ENCODE measurements at places on chromosomes 16 and 17. TPM values are rescaled to one million over a fixed set of nuclear protein-coding genes. Genes with fewer than 3 reads are reported as not detected.

PRSS8 gene
- total RNA-seq, result not detected

ABAT gene
- 1.2 TPM for total RNA-seq

CCDC102A gene
- 2.4 TPM for total RNA-seq

TEKT5 gene
- total RNA-seq, result not detected

IGSF6 gene
- total RNA-seq, result 1.4 TPM

DCXR gene
- 119 TPM for total RNA-seq

DHRS7C gene
- total RNA-seq, result 41.8 TPM

FBXW10 gene
- 1.3 TPM for total RNA-seq

NOD2 gene
- 0.40 TPM for total RNA-seq

KRTAP2-3 gene
- not detected for total RNA-seq

CDRT4 gene
- total RNA-seq, result 0.84 TPM

CYBA gene
- total RNA-seq, result 19.0 TPM

CSH1 gene
- total RNA-seq, result not detected

ABCC6 gene
- total RNA-seq, result 0.06 TPM

NPB gene
- 0.78 TPM for total RNA-seq

RAD51C gene
- 16.9 TPM for total RNA-seq

PRR15L gene
- not detected for total RNA-seq

CA5A gene
- not detected for total RNA-seq

CDC42EP4 gene
- 18.0 TPM for total RNA-seq
